ENCODE measurements at places on chromosomes 1 and 21.

- no peak for DNase-seq
Measured at GRCh38 chr1:40842207-40842606, 20.0 kb downstream of the CITED4 start.

GRCh38 chr1:246527402-246528088, 20.5 kb upstream of the SMYD3 start:
- DNase-seq: no peak

DNA sequence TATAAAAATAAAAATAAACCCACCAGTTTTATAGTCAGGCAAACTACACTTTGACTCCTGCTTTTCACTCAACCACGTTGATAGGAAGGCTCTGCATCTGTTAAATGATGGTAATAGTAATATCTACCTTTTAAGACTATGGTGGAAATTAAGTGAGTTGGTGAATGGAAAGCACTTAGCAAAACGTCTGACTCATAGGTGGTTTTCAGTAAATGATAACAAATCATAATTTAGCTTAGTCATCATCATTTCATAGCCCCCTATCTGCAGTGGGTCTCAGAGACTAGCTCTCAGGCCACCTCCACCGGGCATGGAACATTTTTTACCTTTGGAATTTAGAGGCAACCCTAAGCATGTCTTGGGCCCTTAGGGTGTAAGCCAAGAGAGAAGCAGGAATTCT, 160.0 kb downstream of the PDE4B start:
- DNase-seq: no peak

- DNase-seq: no peak
Measured at GRCh38 chr1:201475130-201475529, 6.1 kb upstream of the PHLDA3 start.

DNA sequence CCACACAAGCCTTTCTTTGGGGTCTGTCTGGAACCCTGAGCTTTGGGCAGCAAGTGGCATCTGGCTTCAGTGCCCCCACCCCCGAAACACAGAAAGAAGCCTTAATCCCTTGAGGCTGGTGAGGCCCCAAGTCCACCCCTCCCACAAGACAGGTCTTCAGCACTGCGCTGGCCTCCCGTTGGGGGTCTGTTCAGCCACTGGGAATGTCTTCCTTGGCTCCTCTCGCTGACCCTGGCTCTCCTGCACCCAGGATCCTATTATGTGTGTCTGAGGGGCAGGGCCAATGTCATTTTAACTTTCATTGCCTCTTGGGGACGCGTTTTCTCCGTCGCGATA, 26.9 kb downstream of the ATP8B2 start:
- DNase-seq: no peak

- DNase-seq: no peak
Measured at GRCh38 chr1:204345941-204346645, 13.6 kb downstream of the PLEKHA6 start.

GRCh38 chr1:230864441-230864840, 3.9 kb downstream of the C1orf198 start:
- no peak for DNase-seq

DNA sequence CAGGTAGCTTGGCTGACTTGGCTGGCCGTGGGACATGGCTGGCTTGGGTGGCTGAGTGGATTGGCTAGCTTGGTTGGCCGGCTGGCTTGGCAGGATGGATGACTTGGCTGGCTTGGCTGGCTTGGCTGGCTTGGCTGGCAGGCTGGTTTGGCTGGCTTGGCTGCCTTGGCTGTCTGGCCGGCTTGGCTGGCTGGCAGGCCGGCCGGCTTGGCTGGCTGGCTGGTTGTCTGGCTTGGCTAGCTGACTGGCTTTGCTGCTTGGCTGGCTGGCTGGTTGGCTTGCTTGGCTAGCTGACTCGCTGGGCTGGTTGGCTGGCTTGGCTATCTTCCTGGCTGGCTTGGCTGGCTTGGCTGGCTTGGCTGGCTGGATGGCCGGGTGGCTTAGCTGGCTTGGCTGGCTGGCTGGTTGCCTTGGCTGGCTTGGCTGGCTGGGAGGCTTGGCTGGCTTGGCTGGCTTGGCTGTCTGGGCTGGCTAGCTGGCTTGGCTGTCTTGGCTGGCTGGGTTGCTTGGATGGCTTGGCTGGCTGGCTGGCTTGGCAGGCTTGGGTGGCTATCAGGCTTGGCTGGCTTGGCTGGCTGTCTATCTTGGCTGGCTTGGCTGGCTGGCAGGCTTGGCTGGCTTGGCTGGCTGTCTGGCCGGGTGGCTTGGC, 129.7 kb upstream of the FAM72C start:
- peak; percentile 30 for DNase-seq

DNA sequence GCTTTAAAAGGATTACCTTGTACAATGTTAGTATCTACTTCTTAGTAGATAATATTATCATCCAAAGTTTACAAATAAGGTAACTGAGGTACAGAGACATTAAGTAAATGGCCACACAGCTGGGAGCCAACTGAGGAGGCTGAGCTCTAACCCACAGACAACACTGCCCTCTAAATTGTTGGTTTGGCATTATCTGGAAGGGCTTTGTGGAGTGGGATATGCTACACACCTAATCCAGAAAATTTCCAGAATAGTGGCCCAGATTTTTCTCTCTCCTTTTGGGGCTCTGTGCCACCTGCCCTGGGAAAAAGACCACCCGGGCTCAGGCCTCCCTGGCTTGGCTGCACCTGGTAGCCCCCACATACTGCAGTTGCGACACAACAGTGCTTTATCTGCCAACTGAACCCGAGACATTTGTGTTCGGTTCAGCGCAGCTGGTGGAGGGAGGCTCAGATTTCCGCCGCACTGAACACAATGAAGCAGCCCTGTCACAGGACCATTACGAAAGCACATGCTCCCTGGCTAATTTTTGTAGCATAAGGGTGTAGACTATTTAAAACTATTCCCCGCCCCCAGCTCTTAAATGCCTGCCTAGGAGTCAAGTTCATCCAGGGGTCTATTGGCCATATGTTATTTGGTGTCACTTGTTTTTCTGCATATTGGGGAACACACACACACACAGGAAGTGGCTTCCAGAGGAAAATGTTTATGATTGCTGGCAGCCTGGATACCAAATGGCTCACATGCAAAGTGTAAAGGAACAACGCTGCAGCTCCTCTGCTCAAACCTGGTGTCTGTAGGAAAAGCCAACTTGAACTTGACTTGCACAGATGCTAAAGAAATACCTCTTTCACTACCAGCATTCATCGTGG, 92.3 kb upstream of the ESRRG start:
- DNase-seq: no peak

- no peak for DNase-seq
Measured at GRCh38 chr1:90341516-90341915, 346.6 kb downstream of the ZNF326 start.

DNA sequence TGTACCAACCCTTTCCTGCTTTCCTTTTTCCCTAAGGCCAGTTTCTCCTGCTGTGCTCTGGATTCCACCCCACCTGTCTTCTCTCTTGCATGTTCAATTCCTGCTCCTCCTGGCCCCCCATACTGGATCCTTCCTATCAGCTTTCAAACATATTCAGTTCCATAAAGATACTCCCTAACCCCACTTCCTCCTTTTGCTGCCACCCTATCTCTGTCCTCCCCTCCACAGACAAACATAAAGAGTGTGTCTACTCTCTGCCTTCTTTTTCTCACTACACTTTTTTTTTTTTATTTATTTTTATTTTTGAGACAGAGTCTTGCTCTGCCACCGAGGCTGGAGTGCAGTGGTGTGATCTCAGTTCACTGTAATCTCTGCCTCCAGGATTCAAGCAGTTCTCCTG, 16.9 kb upstream of the RPF1 start:
- no peak for DNase-seq

GRCh38 chr21:33362044-33362555, 37.3 kb downstream of the IFNAR1 start:
- no peak for DNase-seq

DNA sequence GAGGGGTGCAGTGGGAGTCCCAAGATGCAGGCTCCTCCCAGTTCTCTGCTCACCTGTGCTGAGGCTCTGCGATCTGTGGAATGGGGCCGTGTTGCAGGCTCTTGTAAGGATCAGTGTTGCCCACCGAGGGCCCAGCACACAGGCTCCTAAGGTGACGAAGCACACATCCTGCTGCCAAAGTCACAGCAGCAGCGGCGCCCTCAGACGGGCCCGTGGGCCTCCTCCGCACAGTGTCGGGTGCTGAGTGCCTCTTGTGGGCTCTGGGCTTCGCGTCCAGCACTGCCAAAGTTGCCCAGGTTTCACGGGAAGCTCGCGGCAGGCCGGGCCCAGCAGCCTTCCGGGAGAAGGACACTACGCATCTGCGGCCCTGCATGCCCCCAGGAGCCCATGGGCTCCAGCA, 72.1 kb upstream of the ABCG1 start:
- peak; percentile 6 for DNase-seq

DNA sequence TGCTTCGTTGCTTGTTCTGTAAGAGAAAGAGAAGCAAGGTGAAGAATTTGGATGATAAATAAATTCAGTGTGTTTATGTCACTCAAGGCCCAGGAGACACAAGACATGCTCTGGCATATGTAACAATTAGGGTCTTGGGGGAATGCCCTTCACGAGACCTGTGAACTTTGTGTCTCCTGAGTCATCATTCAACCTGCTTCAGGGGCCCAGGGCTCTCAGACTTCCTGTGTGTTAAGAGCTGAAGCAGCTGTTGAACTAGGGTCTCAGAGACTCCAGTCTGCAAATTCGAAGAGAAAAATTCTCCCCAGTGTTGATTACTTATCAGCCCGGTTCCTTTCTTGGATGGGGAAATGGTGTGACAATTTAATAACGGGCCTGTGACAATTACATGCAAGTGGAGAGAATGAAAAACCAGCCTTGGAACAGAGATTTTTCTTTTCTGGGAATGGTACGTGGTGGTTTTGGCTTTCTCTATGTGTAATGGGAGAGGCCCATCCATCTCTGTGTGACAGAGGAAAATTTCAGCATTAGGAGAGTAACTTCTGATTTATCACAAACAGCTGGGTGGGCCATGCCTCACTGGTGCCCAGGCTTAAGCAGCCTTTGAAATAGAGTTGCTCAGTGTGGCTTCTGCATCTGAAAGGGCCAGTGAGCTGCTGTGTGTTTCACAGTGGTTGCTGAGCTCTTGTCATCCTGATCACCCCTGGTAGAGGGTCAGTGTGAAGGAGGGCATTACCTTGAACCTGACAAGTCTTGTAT, 22.4 kb downstream of the HUNK start:
- no peak for DNase-seq

GRCh38 chr1:179001451-179001850, 24.2 kb upstream of the FAM20B start:
- DNase-seq: no peak

DNA sequence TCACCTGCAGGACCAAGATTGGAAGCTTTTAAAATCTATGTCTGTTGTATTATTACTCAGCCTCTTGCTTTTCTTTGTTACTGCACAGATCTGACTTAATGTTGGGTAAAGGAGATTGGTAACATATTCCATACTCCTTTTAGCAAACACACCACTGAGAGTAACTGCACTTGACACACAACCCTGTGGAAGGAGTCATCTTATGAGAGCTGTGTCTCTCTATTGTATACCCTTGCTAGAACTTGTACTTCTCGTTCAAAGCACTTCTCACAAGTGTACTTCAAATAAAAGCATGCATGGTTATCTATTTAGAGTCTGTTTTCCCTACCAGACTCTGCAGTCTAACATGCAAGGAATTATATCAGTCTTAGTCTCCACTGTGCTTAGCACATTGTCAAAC, 813.4 kb downstream of the ADGRL2 start:
- no peak for DNase-seq

All from BE2C (cell line).